ENCODE measurements at places on chromosomes 11 and 22.
A peak's percentile ranks its signal among the peaks of the same experiment; 100 is the strongest.

DNA sequence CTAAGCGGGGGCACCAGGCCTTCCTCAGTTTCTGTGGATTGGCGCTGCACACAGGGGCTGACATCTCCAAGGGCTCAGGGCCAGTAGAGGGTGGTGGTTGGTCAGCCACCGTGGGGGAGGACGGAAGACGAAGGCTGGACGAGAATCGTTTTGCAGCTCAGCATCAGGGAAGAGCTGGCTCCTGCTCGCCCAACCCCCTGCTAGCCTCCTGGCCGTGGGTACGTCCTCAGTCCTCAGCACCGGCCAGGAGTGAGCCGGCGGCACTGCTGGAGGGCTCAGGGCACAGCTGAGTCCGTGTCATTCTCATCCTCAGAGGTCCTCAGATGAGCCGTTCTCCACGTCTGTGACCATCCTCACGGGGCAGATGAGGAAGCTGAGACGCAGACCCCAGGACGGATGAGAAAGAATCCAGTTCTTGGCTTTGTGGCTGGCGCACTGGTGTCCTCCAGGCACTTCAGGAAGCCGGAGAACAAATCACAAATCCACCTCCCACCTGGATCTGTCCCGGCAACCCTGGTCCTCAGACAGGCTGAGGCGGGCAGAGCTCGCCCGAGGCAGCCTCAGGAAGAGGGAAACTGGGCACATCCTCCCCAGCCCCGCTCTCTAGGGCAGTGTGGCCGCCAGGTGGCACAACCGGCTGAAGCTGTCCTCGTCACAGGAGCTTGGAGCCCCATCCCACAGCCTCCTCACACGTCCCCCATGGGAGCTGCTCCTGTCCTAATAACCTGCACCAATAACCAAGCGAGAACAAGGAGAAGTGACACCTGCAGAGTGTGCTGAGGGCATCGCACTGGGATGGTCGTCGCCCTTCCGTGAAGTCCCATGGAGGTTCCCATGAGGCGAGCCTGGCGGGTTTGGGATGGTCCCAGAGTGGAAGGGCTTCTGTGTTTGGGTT is 393.7 kb downstream of the BRD1 start:
- no peak for DNase-seq

DNA sequence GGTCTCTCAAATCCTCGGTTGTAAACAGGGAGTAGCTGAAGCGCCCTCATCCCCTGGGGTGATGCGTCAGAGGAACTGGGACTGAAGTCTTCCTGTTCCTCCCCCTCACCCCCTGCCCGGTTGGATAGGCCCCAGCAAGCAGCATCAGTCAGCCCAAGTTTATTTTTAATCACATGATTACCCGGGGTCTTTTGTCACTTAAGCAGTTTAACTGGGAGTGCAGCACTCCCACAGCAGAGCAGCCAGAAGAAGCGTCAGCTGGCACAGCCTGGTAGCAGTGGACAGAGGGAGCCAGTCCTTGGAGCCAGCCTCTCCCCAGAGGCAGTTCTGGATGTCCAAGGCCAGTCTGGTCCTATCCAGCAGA is 342.1 kb downstream of the CTTN start:
- no peak for DNase-seq

- DNase-seq: no peak
Measured at GRCh38 chr11:122746050-122746478, 90.5 kb downstream of the UBASH3B start.

DNA sequence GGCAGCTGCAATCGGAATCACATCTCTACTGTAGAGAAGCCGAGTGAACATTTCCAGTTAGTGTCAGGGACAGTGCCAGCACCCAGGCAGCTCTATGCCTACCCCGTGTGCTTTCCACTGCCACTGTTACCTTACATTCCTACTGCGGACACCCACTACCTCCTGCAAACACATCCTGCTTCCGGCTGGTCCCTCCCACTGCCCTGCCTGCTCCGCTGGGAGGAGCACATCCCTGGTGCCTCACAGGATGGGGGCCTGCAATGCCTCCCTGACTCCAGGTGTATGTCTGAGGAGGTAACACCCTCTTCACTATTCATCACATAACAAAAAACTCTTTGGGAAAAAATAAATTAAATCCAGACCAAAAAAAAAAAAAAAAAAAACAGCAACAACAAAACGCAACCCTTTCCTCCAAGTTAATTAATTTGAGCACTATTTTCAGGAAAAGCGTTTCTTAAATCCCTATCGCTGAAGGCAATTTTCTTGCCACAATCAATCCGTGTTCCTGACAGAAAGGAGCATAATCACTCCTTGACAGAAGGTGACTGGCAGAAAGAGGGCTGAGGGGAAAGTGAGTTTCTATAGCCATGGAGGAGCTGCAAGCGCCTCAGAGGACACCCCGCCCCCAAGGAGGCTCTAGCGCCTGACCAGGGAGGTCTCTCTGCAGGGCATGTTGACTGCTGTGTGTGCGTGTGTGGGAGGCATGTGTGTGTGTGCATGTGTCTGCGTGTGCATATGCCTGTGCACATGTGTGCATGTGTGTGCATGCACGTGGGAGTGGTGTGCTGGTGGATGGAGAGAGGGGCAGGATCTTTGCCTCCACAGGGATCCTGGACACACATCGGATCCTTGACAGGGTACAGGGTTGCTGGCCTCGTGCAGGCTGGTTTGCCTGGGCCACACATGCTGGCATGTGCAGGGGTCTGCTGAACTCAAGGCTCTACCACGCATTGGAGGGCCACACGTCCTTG is 134.8 kb upstream of the NTM start:
- DNase-seq: no peak

DNA sequence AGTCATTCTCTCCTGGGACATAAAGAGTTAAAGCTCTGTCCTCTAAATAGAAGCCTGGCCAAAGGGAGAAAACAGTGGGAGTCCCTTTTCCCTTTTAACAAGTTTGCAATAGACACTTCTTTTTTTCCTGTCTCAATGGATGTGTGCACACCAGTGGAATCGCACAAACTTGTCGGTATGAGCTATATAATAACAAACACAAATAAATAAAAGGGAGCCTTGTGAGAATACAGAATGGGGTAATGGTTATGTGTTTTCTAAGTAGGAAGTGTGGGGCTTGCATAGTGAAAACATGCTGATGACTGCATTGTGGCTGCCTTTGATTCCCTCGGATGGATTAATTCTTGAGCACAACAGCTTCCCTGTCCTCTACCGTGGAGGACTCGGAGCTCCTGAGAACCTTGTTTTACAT is 131.9 kb downstream of the WNT7B start:
- DNase-seq: no peak

DNA sequence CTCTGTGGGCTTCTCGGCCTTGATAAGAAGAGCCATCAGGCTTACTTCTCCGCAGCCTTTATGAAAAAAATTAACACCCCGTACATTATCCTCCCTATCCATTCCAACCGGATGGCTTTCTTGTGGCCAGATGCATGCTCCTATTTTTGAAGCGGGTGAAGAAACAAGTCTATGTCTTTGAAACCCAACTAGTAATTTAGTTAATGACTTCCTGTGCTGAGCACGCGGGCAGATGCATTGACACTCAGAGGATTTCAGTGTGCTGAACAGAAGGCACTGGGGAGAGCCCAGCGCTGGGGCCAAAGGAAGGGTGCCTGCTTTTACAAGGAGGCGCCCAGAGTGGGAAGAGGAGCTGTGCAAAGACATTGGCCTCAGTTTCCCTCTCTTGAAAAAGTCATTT is 53.3 kb downstream of the ARHGAP8 start:
- DNase-seq: no peak

GRCh38 chr22:41621099-41621910 is at the start of gene XRCC6:
Gene XRCC6, plus strand, starts transcription at chr22:41621295. Its CDS starts 710 bp downstream, at chr22:41622005.
- peak; percentile 98 for DNase-seq
